Stimulated activated CD4-positive, alpha-beta T cell treated with anti-CD3 and anti-CD28 coated beads, Interleukin-1b, Interleukin-23, amount 100 ng/mL, for 1 hour (primary cell): ENCODE measurements at places on chromosomes 1 and 21.

DNA sequence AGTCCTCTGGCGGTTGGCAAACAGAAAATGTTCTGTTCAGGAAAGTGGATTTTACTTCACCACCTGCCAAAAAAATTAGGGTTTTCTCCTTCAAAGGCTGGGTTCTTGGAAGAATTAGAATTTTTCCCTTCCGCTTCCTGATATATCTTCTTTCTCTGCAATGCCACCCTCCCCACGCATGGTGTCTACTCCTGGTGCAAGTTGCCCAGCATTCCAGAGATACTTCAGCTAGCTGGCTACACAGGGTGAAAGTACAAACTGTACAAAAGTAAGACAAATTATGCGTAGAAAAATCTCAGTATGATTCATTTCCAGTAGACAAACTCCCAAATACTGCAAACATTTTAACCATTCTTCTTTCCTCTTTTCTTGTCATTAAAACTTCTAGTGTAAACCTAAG is 430.1 kb upstream of the ESRRG start:
- DNase-seq, result no peak

DNA sequence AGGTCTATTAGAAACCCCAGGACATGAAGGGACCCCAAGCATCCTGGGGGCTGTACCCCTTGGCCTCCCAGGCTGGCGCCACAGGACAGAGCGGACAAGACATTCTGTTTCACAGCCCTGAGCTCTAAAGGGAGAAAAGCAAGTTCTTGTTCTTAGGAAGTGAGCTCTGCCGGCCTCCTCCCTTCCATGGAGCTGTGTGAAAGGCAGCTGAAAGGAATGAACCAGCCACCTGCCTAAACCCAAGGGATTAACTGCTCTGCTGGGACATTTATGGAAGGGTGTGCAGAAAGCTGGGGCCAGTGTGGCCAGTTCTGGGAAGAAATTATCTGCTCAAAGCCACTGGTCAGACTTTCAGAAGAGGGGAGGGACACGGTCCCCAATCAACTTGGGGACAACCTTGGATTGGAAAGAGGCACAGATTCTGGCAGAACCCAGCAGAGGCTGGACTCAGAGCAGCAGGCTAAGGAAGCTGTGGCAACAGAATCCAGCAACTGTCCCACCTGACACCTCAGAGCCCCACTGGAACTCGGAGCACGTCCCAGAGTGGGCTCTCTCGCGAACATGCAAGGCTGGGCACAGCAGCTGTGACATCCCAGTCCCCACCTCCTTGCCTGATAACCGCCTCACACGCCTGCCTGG is 2.1 kb downstream of the KLHL21 start:
- DNase-seq, result no peak

- no peak for DNase-seq
Measured at GRCh38 chr1:159436469-159436868, 3.1 kb upstream of the OR10J1 start.

DNA sequence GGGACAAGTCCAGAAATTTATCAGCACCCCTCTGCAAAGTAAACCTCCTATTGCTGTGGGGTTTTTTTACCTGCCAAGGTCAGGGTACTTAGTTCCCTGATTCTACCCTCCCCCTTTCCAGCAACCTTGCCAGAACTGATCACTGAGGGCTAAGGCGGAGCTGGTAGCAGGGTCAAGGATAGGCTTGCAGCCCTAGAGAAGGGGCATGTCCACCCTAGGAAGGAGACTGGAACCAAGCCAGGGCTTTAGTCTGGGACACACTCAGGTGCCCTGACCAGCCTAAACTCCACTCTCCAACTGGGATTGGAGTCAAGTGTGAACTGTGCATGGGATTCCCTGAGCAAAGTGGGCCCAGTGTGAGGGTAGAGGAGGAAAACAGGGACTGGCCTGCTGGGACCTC is 6.5 kb upstream of the SLC26A9 start:
- no peak for DNase-seq

GRCh38 chr1:153347856-153348255 is 785 bp downstream of the PGLYRP4 start:
- DNase-seq, result no peak

GRCh38 chr1:204102739-204103430 is 30.0 kb downstream of the SOX13 start:
- DNase-seq, result no peak

GRCh38 chr21:29639366-29640079 is 300.3 kb downstream of the GRIK1 start:
- no peak for DNase-seq

GRCh38 chr1:237115035-237115434 is 73.1 kb downstream of the RYR2 start:
- DNase-seq, result no peak

DNA sequence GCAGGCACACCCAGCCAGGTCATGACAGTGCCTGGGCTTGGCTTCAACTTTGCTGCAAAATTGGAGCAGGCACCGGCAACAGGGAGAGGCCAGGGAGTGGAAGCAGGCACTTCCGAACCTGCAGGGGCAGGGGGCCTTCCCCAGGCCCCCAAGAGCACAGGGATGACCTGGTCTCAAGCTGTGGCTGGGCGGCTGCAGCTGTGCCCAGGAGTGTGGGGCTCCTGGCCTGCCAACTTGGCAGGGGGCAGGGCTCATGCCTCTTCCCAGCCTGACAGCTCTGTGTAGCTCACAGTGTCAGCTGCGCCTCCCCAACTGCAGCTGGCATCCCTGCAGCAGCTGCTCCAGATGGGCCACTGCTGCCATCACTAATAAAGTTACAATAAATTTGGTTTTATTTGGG is 51.5 kb upstream of the SCYL3 start:
- DNase-seq, result no peak

DNA sequence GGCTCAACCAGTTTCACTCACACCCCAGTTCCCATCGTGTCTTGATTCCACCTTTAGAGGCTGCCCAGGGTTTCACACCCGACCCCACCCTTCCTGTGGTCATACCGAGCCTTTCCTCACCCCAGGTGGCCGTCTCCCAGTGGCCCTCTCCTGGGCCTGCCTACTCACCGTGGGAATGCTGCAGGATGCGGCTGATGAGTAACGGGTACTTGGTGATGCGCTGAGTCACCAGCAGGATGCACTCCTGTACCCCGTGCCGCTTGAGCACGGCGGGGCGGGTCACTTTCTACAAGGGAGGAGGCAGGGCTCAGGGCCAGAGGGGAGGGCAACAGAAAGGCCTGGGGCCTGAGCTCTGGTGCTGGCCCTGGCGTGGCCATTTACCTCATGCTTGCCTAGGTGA is 16.4 kb downstream of the ARHGEF2 start:
- no peak for DNase-seq

- DNase-seq, result no peak
Measured at GRCh38 chr1:160746836-160747500, 7.9 kb downstream of the SLAMF7 start.

DNA sequence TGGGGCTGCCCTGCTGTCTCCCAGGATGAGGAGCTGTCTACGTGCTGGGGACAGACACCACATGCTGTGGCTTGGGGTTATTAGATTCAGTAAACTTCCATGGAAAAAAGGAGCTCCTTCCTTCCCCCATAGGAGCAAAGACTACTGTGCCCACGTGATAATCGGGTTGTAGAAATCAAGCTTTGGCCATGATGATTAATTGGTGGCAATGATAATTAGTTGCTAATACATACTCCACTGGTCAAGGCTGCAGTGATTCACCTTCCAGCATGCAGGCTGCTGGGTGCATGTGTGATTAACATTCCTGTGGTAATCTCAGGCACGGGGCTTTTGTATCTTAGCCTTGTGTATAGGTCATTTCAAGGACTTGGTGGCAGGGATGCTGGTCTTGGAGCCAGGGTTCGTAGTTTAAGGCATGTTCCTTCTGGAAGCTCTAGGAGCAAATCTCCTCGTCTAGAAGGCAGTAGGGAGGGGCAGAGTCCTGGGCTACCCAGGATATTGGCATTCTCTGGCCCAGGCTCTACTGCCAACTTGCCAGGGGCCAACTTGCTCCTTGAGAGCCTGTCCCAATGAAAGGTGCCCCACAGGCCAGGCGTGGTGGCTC is 41.4 kb downstream of the TMCO4 start:
- no peak for DNase-seq

DNA sequence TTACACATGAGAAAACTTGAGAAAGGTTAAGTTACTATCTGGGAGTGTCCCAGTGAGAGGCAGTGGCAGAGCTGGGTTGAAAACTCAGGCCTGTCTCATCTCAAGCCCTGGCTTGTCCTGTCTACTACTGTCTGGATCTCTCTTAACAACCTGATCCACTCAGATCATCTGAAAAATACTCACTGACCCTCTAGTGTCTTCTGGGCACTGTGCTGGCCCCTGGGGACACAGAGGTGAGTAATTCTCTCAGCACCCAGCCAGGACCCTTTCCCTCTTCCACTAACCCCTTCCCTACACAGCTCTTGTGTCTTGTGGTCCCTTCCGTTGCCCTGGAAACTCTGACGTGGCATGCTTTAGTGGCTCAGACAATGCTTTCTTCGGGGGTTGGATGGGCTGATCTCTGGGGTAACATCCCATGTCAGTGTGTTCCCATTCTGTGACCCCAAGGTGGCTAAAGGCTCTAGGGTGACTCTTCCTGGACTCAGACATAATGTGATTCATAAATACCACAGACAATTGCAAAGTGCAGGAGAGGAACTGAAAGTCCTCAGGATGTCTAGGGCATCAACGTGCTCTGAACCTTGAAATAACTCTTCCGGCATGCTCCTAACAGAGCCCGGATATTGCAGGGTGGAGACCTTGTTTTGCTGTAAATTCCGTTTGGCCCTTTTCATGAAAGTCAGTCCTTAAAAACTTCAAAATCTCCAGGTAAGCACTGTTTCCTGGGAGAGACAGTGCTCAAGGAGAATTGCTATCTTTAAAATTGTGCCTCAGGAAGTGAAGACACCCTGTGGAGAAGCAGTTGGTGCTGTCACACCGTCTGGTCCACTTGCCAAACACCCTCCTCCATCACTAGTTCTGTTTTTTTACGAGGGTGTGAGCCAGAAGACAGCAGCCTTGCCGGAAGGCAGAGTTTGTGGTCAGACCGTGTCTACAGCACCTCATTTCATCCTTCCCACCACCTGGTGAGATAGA is 4.0 kb downstream of the SHISAL2A start:
- no peak for DNase-seq

DNA sequence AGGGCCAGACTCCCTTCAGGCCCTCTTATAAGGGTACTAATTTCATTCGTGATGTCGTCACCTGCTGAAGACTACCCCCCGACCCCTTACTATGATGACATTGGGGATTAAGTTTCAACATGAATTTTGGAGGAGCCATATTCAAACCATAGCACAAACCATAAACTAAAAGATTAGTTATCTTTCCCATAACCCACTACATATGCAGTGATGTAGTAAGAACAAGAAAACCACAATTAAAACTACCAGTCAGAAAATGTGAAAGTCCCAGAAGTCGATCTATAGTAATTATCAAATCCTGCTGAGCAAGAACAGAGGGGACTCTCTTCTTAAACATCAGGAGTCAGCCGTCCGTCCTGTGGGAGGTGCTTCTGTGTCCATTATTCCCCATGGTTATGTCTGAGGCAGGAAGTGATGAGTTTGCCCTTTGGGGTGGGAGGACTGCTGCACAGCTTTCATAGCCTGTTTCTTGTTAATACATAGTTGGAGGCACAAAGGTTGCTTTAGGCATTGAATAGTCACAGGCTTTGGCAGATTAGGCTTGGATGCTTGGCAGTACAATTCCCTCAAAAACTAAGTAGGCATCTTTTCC is 35.9 kb upstream of the PTGFRN start:
- DNase-seq, result no peak

DNA sequence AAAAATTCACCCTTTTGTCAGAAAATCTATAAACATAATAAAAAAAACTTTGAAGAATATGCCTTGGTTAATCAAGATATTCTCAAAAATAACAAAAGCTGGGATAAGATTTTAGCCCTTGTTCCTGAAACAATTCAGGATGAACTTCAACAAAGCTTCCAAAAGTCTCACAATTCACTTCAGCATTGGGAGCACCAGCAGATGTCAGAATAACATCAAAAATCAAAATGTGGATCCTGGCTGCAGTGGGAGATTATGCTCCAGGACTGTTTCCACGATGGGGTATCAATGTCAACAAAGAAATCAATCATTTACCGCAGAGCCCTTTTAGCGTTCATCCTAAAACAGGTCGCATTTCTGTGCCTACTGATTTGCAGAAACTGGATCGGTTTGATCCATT is 35.2 kb downstream of the ZNF670 start:
- DNase-seq, result no peak

DNA sequence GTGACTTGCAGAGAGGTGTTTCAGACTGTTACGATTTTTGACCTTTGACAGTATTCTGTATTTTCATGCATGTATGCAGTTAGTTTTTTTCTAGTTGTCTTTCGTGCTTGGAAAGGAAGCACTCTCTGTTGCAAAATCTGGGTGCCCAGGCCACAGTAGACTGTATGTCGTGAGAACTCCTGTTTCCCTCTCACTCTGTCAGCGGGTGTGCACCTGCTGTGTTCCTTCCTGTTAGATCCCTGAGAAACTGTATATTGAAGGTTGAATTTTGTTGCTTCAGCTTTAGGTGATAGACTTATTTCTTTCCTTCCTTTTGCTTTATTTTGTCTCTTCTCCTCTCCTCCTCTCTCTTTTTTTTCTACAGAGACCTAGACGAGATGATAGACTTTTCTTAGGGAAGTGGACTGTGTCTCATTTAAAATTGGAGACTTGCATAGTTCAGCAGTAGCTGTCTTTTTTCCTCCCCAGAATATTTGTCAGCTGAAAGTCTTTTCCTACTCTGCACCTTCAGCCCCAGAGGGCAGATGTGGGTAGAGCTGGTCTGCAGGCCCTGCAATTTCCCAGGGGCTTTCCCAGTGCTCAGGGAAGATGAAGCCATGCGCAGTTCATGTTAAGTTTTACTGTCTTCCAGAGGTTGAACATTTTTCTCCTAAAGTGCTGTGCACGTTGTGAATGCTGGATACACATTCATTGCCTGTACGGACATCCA is 1.4 kb downstream of the TRAPPC10 start:
- DNase-seq, result no peak

DNA sequence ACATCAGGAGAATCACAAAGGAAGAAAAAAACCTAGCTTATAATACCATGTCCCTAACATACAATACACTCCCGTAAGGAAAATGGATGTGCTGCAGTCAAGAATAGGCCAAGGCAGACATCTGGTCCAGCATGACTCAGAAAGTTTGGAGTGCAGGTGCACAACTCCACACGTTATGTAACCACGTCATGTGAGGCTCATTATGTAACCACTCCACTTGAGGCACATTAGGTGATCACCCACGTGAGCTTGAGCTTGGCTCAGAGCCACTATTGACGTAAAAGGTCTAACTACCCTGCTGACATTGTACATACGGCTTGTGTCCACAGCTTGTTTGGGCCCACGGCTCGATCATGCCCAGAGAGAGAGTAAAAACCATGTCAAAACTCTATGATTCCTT is 99.8 kb upstream of the C1orf21 start:
- no peak for DNase-seq

DNA sequence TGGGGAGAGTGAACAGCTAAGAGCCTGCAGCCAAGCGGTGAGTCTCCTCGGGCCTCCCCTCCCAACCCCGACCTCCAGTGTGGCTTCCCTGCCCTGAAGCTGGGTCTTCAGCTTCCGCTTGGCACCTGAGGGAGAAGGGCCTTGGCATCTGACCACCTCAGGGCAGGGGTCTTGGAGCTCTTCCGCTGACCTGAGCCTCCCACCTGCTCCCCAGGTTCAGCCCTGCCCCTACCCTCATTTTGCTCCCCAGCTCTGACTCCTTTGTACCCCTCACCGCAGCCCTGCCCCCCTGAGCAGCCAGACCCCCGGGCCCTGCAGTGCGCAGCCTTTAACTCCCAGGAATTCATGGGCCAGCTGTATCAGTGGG is 4.9 kb downstream of the ADAMTSL4 start:
- DNase-seq, result no peak

- DNase-seq, result no peak
Measured at GRCh38 chr1:200262326-200262965, 147.4 kb downstream of the ZNF281 start.
